Peyer's patch (tissue), 4 donors: ENCODE measurements at places on chromosomes 5 and 9. TPM values are rescaled to one million over a fixed set of nuclear protein-coding genes. Genes with fewer than 3 reads are reported as not detected.

DNA sequence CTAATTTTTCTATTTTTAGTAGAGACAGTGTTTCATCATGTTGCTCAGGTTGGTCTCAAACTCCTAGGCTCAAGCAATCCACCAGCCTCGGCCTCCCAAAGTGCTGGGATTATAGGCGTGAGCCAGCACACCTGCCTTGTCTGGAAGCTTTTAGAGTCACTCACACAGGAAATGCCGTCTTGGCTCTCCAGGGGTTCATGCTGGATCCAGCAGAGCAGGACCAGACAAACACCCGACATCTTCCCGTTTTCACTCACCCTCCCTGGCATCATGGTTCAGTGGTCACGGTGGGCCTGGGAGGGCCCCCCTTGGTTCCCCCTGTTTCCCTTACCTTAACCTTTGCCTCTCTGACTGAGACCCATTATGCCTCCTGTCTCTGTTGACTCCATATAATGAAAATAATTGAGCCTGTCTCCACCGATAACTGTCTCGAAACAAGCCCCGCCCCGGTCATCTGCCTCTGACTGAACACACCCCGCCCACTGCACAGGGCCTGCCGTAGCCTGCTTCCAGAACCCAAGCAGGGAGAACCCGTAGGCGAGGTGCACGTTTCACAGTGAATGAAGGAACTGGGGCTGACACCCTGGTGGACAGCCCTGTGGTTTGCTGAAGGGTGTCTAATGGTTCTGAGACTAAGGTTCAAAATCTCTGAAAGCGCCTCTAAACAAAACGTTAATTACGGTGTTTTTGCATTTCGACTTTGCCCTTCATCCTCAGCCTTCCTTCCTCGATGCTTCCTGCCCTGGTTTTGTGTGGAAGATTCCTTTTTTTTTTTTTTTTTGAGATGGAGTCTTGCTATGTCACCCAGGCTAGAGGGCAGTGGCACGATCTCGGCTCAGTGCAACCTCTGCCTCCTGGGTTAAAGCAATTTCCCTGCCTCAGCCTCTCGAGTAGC is 39.7 kb upstream of the SPRY4 start:
- peak overlapping the region; percentile 54 for H3K27ac ChIP-seq
- H3K4me3 ChIP-seq, result no peak overlapping the region
- H3K4me1 ChIP-seq, result no peaks in the 10 kb centered on the region
- H3K36me3 ChIP-seq, result no peaks in the 10 kb centered on the region
- DNase-seq, result peak; percentile 70

- no peaks in the 10 kb centered on the region for H3K36me3 ChIP-seq
- H3K27me3 ChIP-seq, result no peaks in the 10 kb centered on the region
- DNase-seq, result no peak
- no peak overlapping the region for H3K27ac ChIP-seq
- H3K4me3 ChIP-seq, result no peak overlapping the region
These were observed 556.6 kb upstream of the TUSC1 start for GRCh38 chr9:26234865-26235264.

DNA sequence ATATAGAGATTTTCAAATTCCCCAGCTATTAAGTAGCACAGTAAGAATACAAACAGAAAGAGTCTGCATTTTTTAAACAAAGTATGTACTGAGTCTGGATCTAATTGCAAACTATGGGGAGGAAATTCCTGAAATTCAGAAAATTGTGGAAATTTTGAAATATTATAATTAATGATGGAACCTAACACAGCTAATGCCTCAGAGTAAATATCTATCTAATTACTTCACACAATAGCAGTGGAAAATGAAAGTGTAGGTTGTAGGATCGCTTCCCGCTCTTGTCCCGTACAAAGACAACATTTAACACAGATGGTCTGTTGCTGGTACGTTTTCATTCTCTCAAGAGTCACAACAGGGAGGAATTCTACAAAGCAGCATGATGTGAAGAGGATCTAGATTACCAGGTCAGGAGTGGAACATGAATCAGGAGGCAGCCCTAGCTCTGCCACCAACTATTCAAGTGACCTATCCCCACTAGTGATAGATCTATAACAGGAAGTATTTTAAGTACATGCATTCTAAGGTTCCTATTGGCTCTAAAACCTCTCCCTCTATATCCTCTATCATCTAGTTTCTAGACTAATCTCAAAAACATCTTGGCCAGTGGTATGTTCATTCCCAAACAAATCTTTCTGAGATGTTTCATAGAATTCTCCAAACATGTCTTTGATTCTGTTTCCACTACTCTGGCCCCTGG is 58.9 kb upstream of the GRAMD2B start:
- no peak for DNase-seq
- H3K4me3 ChIP-seq, result no peak overlapping the region
- H3K27me3 ChIP-seq, result no peaks in the 10 kb centered on the region
- no peaks in the 10 kb centered on the region for H3K36me3 ChIP-seq

- H3K27ac ChIP-seq, result no peak overlapping the region
- H3K4me3 ChIP-seq, result no peak overlapping the region
- H3K36me3 ChIP-seq, result no peaks in the 10 kb centered on the region
- no peak for DNase-seq
These were observed 122.7 kb downstream of the GRIA1 start for GRCh38 chr5:153613144-153613543.

- DNase-seq, result no peak
- H3K4me3 ChIP-seq, result no peak overlapping the region
- H3K4me1 ChIP-seq, result peaks cover 4% of the 10 kb centered on the region
These were observed 250.1 kb upstream of the KLF4 start for GRCh38 chr9:107739601-107740082.

DNA sequence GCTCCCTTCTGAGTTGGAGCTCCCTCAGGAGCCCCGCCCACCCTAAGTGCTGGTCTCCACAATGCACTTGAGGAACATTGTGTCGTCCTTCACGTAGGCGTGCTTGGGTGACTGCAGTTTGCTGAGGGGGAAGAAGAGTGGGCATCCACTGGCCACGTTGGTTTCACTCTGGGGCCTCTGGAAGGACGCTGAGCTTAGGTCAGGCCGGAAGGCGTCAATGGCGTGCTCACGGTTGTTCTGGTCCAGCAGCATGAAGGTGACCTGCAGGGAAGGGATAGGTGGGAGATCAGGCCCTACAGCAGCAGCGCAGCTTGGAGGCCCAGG is 21.7 kb downstream of the TRAF1 start:
- peak overlapping the region; percentile 67 for H3K27ac ChIP-seq
- H3K4me1 ChIP-seq, result no peaks in the 10 kb centered on the region
- no peaks in the 10 kb centered on the region for H3K27me3 ChIP-seq

GRCh38 chr5:130021876-130022275 is 117.6 kb downstream of the CHSY3 start:
- no peaks in the 10 kb centered on the region for H3K4me1 ChIP-seq
- no peaks in the 10 kb centered on the region for H3K36me3 ChIP-seq
- no peak overlapping the region for H3K27ac ChIP-seq
- H3K27me3 ChIP-seq, result no peaks in the 10 kb centered on the region
- no peak for DNase-seq

GRCh38 chr5:135063511-135064234 is 29.6 kb upstream of the PITX1 start:
- H3K27me3 ChIP-seq, result no peaks in the 10 kb centered on the region
- H3K27ac ChIP-seq, result no peak overlapping the region

- H3K4me3 ChIP-seq, result no peak overlapping the region
- H3K4me1 ChIP-seq, result peaks cover 5% of the 10 kb centered on the region
- no peaks in the 10 kb centered on the region for H3K27me3 ChIP-seq
- H3K36me3 ChIP-seq, result no peaks in the 10 kb centered on the region
These were observed 2.8 kb downstream of the SRA1 start for GRCh38 chr5:140554454-140554853.

DNA sequence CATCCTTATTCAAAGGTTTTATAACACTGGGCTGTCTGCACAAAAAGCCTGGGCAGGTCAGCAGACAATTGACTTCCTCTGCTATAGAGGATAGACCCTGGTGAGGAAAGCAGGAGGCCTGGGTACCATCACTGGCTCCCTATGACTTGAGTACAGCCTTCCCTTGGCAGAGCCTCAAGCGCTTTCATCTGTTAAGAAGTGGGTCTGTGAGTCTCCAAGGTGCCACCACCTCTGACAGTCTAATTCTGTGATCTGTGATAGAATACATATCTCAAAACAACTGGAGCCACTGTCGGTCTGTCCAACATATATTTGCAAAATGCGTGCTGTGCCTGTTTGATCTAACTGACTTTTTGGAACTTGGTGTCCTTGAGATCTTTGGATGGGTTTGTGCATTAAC is 52.2 kb downstream of the C9orf152 start:
- peak overlapping the region; percentile 21 for H3K27ac ChIP-seq
- H3K36me3 ChIP-seq, result no peaks in the 10 kb centered on the region
- H3K4me3 ChIP-seq, result no peak overlapping the region

- no peak overlapping the region for H3K4me3 ChIP-seq
- no peaks in the 10 kb centered on the region for H3K4me1 ChIP-seq
- H3K36me3 ChIP-seq, result no peaks in the 10 kb centered on the region
- DNase-seq, result no peak
These were observed 48.5 kb downstream of the PLEKHG4B start for GRCh38 chr5:140443-140829.

GRCh38 chr5:8417316-8418048 is 548.5 kb downstream of the MTRR start:
- no peaks in the 10 kb centered on the region for H3K27me3 ChIP-seq
- no peak overlapping the region for H3K27ac ChIP-seq
- H3K4me3 ChIP-seq, result no peak overlapping the region
- DNase-seq, result no peak
- no peaks in the 10 kb centered on the region for H3K4me1 ChIP-seq

GRCh38 chr5:68894673-68895072 is 199.1 kb upstream of the SLC30A5 start:
- H3K27ac ChIP-seq, result no peak overlapping the region
- no peaks in the 10 kb centered on the region for H3K36me3 ChIP-seq
- no peak for DNase-seq
- no peaks in the 10 kb centered on the region for H3K4me1 ChIP-seq
- no peaks in the 10 kb centered on the region for H3K27me3 ChIP-seq
- no peak overlapping the region for H3K4me3 ChIP-seq

DNA sequence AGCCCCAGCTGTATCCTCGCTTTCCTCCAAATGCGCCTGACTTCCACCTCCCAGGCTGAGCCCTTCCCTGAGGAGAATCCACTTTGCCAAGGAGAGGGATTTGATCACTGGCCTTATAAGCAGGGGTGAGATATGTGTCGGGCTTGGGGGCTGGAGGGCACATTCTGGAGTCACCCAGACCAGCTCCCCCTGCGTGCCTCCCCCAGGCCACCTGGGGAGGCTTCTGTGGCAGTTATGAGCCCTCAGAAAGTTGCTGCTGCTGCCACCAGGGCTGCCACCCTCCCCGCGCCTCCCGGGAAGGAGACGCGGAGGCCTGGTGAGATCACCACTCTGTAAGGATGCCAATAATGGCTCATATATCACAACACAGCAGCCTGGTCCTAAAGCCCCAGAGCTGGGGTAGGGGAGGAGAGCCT is 211.5 kb downstream of the PAPPA start:
- no peak for DNase-seq
- no peaks in the 10 kb centered on the region for H3K27me3 ChIP-seq
- H3K4me1 ChIP-seq, result no peaks in the 10 kb centered on the region
- H3K27ac ChIP-seq, result peak overlapping the region; percentile 32

DNA sequence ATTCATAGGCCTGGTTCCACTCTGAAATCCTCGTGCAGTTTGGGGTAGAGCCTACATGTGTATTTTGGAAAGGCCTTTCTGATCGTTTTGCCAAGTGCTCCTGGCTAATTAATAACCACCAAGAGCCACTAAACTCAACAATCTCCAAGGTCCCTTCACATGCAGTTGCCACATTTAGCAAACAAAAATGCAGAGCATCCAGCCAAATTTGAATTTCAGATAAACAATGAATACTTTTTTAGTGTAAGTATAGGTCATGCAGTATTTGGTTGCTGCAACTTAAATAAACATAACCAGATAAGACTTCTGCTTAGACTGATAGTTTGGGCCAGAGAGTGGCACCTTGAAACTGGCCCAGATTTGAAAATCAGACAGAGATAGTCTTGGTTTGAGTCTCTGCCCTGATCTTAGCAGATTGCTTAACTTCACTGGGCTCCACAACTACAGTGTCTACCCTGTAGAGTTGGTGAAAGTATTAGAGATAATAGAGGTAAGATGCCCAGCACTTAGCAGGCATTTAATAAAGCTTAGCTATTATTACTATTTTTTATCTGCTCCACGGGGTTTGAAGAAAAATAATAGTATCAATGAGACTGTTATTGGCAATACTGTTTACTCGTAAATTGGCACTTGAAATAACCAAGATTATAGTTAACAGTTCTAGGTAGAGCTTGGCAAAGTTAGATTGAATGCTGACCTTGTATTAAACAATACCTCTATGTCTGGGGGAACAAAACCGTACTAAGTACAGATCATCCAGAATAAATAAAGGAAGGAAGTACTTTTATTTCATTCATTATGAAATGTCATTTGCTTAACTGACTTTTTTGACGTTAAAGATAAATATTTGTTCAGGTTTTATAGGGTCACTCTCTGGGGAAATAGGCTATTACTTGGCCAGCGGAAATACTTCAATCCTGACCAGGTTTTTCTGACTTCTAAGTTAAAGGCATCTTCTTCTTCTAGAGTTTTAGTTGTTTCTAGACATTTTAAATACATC is 274.8 kb downstream of the DOCK8 start:
- H3K27ac ChIP-seq, result no peak overlapping the region
- no peaks in the 10 kb centered on the region for H3K36me3 ChIP-seq

DNA sequence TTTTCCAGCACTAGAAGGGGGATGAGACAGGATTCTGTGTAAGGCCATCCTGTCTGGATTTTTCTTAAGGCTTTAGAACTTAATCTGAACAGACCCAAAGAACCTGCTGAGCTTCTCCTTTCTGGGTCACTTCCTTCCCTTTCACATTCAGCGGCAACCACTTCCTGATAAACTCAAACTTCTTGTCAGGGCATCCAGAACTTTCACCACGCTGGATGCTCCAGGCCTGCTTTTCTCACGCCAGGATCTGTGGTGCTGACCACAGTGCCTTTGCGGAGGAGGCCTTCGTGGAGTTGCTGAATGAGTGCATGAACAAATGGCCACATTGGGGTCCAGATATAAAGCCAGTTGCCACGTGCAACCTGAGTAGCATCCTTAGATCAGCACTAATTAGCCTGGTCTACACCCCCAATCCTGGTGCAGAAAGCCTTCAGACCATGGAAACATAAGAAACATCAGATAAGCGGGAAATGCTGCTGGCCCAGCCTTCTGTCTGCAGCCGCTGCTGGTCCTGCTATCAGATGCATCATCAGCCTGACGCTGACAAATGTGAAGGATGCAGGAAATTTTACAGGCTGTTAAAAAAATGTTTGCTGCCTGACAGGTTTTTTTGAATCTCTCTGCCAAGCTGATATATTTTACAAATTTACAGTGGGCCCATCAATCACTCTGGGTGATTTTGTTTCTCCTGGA is 75.3 kb upstream of the BARHL1 start:
- H3K36me3 ChIP-seq, result no peaks in the 10 kb centered on the region
- no peak for DNase-seq
- H3K27me3 ChIP-seq, result no peaks in the 10 kb centered on the region
- no peaks in the 10 kb centered on the region for H3K4me1 ChIP-seq

Gene RGS7BP
- total RNA-seq, result 0.94 TPM

Gene ADCY2
- total RNA-seq, result 2.4 TPM

Gene HTR1A
- total RNA-seq, result not detected

Gene NR6A1
- total RNA-seq, result 20.1 TPM
